ENCODE measurements at places on chromosomes 11 and 22. TPM values are rescaled to one million over a fixed set of nuclear protein-coding genes. Genes with fewer than 3 reads are reported as not detected.

Gene DKK3
- polyA plus RNA-seq, result 0.11 TPM

Gene HOATZ
- polyA plus RNA-seq, result not detected

Gene FAM76B
- 22.9 TPM for polyA plus RNA-seq

Gene OR52E8
- not detected for polyA plus RNA-seq

Gene PGR
- not detected for polyA plus RNA-seq

Gene NEU3
- 11.0 TPM for polyA plus RNA-seq

Gene OR2AT4
- not detected for polyA plus RNA-seq

Gene SCGB1C1
- not detected for polyA plus RNA-seq

Gene OR52K2
- not detected for polyA plus RNA-seq

Gene CRYBB3
- polyA plus RNA-seq, result not detected

Gene KLHDC7B
- 0.72 TPM for polyA plus RNA-seq

Gene MMP12
- polyA plus RNA-seq, result not detected

Gene USH1C
- not detected for polyA plus RNA-seq

Gene BRSK2
- polyA plus RNA-seq, result not detected

- DNase-seq, result peak; percentile 64
Measured at GRCh38 chr11:118841469-118842242, 42.0 kb upstream of the CXCR5 start.

GRCh38 chr11:14544611-14545010, 24.4 kb upstream of the PSMA1 start:
- DNase-seq, result peak; percentile 17

GRCh38 chr22:17438026-17438425, 68.8 kb downstream of the CECR2 start:
- no peak for DNase-seq

GRCh38 chr11:44088871-44089270, 6.6 kb upstream of the EXT2 start:
- DNase-seq, result no peak

GRCh38 chr11:111838054-111838453, 33.3 kb downstream of the ALG9 start:
- no peak for DNase-seq

- no peak for DNase-seq
Measured at GRCh38 chr11:29190313-29190712, 826.5 kb downstream of the KCNA4 start.

GRCh38 chr11:11250470-11250869, 102.6 kb downstream of the CSNK2A3 start:
- no peak for DNase-seq

GRCh38 chr11:68686486-68686885, 2.1 kb downstream of the GAL start:
- DNase-seq, result no peak

DNA sequence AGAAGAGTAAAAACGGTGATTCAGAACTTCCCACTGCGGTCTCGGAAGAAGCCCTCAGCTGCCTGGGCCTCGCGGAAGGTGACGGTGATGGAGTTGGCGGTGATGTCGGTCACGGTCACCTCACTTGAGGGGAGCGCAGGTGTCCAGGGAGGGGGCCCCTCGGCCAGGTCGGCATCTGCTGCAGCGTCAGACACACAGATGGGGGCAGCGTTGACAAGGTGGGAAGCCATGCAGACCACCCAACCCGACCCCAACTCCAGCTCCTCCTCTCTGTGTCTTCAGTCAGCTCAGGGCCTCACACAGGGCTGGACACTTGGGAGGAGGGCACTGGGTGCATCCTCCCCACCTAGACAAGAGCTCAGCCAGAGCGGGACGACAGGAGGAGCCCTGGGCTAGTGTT, 18.6 kb downstream of the CBX7 start:
- DNase-seq, result no peak

DNA sequence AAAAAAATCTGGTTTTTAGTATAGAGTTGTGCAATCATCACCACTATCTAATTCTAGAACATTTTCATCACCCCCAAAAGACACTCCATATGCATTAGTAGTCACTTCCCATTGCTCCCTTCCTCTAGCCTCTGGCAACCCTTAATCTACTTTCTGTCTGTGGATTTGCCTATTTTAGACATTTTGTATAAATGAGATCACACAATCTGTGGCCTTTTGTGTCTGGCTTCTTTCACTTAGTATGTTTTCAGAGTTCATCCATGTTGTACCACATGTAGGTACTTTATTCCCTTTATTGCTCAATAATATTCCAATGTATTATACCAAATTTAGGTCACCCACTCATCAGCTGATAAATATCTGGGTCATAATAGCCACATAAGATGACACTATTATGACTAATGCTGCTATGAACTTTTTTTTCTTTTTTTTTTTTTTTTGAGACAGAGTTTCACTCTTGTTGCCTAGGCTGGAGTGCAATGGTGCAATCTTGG, 67.5 kb upstream of the SCUBE2 start:
- DNase-seq, result no peak

- peak; percentile 48 for DNase-seq
Measured at GRCh38 chr11:47225552-47226400, 11.0 kb downstream of the DDB2 start.

- DNase-seq, result no peak
Measured at GRCh38 chr11:19025481-19026406, 34.8 kb downstream of the MRGPRX2 start.

- no peak for DNase-seq
Measured at GRCh38 chr11:70582886-70583641, 184.7 kb downstream of the CTTN start.

DNA sequence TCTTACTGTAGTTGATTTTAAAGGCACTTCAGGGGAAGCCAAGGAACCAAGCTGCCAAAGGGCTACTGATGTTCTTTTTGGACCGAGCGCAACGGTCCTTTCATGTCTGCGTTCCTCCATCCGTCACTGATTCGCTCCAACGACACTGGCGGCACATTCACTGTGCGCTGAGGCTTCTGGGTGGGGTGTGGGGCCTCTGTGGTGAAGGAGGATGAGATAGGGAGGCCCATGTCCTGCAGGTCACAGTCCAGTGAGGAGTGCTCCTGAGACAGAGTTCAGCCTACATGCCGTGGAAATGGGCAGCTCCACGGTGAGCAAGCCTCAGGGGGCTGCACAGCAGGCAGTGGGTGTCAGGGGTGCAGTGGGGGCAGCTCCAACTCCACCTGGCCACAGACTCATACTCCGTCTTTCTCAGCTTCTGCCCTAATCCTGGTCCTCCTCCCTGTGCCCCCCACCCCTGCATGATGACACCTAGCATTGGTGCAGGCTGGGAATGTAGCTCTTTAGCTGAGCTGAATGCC, 87.8 kb upstream of the SHANK2 start:
- no peak for DNase-seq

DNA sequence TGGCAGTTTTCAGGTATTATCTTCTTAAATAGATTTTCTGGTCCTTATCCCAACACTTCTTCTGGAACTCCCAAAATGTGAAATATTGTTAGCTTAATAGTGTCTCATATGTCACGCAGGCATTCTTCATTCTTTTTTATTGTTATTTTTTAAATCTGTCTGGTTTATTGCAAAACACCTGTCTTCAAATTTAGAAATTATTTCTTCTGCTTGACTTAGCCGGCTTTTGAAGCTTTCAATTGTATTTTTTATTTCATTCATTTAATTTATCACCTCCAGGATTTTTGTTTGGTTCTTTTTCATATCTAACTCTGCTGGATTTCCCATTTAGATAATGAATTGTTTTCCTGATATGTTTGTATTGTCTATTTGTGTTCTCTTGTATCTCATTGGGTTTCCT, 49.9 kb downstream of the KCNQ1OT1 start:
- no peak for DNase-seq

DNA sequence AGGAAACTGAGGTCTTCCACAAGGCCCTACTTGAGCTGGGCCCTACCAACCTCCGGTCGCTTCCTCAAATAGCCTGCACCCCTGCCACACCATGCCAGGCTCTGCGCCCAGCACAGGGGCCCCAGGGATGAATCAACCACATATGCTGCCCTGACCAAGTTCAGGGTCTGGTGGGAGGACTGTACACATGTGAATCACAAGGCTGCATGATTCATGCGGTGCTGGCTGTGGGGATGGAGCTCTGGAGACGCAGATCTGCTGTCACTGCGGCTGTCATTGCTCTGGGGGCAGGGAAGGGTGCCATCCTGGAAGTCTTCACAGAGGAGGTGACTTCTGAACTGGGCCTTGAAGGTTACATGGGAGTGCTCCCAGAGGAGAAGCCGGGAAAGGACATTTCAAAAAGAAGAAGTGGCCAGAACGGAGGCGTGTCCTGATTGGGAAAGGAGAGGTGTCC, 21.5 kb downstream of the CYTH4 start:
- DNase-seq, result no peak

DNA sequence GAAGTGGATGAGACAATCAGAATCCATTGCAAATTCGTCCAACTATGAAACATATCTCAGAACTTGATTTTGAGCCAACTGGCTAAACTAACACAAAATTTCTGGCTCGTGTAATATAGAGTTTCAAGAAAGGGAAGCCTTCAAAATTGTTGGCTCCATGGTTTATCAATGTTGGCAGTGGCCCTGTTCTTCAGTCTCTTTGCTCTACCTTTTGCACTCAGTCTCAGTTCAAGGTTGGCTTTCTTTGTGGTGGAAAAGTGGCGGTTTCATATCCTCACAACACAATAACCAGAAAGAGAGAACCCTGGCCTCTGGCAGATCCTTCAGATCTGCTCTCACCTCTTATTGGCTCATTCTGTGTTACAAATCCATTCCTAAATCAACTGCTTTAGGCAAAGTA, 473.8 kb upstream of the API5 start:
- DNase-seq, result no peak

- DNase-seq, result no peak
Measured at GRCh38 chr11:130675917-130676316, 227.5 kb downstream of the ADAMTS15 start.

DNA sequence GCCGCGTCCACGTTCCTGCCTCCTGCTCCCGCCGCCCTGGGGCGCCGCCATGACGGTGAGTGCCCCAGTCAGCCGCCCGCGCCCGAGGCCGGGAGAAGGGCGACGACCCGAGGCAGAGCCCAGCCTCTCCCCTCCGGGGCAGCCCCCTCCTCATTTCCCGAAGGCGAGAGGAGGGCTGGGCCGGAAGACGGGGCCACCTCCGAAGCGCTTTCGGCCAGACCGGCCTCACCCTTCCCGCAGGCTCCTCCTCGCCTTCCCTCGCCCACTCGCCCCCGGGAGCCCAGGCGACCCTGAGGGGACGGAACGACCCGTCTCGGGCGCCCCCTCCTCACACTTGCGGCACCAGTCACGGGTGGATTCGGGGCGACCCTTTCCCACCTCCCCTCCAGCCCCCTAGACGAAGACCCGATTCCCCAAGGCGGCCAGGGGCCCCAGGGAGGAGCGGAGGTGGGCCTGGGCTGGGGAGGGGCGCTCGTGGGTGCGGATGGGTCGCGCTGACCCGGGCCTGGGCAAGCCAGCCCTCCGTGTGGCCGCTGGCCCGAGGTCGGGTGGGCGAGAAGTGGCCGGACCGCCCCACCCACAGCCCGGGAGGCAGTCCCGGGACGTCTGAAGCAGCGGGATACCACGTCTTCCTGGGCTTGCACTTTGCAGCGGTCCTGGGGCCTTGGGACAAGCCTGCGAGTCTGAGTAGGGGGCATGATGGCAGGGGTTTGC, 49.7 kb downstream of the TRIOBP start:
- no peak for DNase-seq

GRCh38 chr11:30553521-30554110, 32.5 kb downstream of the MPPED2 start:
- no peak for DNase-seq

- DNase-seq, result no peak
Measured at GRCh38 chr11:107017104-107017432, 1.2 kb downstream of the GUCY1A2 start.

GRCh38 chr22:18000441-18001039, 23.8 kb downstream of the MICAL3 start:
- DNase-seq, result no peak

DNA sequence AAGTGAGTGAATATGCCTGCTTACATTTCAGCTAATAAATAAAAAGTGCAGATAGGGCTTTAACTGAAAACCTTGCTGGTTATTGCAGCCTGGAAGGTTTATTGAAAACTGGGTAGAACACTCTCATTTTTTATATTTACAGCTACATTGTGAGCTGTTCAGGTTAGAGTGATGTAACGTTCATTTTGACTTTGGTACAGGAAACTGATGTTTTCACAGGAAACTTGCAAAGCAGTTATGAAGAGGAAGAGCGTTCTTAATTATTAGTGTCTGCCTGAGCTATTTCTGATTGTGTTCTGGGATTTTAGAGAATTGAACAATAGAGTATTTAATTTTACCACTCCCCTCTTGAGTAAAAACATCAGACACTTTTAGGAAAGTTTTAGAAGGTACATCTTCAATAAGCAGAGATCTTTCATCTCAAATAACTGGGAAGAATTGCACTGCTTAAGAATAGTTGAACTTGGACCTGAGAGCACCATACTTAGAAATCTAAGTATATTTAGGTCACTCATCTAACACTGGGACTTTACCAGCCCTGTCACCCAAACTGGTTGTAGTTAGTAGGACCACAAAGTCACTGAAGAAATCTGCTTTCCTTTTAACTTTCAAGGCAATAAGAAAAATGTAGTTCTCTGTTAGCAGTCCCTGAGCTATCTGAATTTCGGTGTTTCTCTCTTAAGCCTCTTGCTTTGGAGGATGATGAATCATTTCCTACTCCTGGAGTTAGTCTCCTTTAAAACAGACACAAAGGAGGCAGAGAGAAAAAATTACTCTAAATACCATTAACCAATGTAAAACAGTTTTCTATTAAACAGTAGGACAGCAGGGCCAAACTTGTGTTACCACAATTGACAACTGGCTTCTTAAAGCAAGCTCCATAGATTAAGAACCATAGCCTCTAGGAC, 128.6 kb upstream of the DDI1 start:
- no peak for DNase-seq

- DNase-seq, result no peak
Measured at GRCh38 chr11:19892876-19893275, 180.2 kb downstream of the NAV2 start.

DNA sequence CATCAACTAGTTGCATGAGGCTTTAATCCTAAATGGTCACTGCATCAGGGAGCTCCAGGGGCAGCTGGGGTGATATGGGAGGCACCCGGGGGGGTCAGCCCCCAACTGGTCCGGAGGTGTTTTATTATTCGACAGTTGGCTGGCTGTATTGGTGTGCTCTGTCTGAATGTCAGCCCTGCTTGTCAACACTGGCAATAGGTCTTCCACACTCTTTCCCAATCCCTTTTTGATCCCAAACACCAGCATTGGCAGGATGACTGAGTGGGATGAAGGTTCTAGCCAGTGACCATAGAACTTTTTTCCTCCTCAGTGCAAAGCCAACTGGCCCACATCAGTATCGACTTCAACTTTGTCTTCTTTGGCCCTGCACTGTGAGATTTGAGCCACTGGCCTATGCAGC, 8.9 kb upstream of the LDLRAD3 start:
- no peak for DNase-seq

GRCh38 chr11:122789907-122790306, 48.4 kb upstream of the CRTAM start:
- no peak for DNase-seq
